ENCODE measurements at places on chromosomes 6 and 20.

DNA sequence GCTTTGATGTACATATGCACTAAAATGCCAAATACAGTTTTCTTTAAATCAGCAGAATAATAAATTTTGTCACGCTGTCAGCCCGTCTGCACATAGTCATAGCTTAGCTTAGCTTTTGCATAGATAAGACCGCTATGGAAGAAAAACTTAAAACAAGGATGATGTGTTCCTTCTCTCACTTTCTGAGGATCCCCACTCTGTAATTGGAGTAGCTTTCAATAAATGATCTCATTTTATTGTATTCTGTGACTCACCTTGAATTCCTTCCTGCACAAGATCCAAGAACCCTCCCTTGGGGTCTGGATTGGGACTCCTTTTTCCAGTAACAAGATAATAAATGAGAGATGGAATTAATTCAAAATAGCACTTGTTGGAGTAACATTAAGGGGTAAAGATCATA, 186.2 kb downstream of the CDH26 start:
- no peak overlapping the region for H3K27ac ChIP-seq
- no peaks in the 10 kb centered on the region for H3K4me1 ChIP-seq

- H3K36me3 ChIP-seq, result no peaks in the 10 kb centered on the region
- H3K4me1 ChIP-seq, result no peaks in the 10 kb centered on the region
- H3K27ac ChIP-seq, result no peak overlapping the region
- DNase-seq, result no peak
- no peaks in the 10 kb centered on the region for H3K27me3 ChIP-seq
These were observed 34.8 kb downstream of the C6orf118 start for GRCh38 chr6:165274611-165275010.

- peak within 1 kb of the TSS; percentile 51 for H3K4me3 ChIP-seq
- H3K36me3 ChIP-seq, result no peaks in the 10 kb centered on the region
- DNase-seq, result peak; percentile 36
- peaks cover 16% of the 10 kb centered on the region for H3K4me1 ChIP-seq
- H3K27ac ChIP-seq, result no peak within 1 kb of the TSS
These were observed at the start of gene RSPO3 for GRCh38 chr6:127118298-127119101. Gene RSPO3 (plus strand): TSS chr6:127118671. CDS start chr6:127119193, 522 bp downstream.

DNA sequence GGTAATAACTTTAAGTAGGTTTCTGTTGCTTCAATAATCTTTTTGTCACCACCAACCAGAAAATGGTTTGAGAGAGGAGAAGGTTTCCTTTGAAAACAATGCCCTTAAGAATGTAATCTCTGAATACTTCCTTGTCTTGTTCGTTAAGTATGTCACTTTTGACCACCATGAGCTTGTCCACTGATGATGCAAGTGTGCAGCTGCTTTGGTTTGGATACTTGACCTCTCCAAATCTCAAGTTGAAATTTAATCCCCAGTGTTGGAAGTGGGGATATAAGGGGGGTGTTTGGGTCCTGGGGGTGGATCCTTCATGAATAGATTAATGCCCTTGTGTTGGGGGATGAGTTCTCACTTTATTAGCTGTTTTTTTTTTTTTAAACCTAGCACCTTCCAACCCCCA, 985.4 kb downstream of the EPHA7 start:
- no peak overlapping the region for H3K4me3 ChIP-seq
- DNase-seq, result no peak
- no peaks in the 10 kb centered on the region for H3K27me3 ChIP-seq
- H3K36me3 ChIP-seq, result no peaks in the 10 kb centered on the region
- no peaks in the 10 kb centered on the region for H3K4me1 ChIP-seq

Measured in testis (tissue), 5 donors.